WTC11 (cell line): ENCODE measurements at places on chromosomes 2 and 18.
A peak's percentile ranks its signal among the peaks of the same experiment; 100 is the strongest.

GRCh38 chr2:48474574-48475298, 55.2 kb upstream of the STON1 start:
- no peak for DNase-seq

DNA sequence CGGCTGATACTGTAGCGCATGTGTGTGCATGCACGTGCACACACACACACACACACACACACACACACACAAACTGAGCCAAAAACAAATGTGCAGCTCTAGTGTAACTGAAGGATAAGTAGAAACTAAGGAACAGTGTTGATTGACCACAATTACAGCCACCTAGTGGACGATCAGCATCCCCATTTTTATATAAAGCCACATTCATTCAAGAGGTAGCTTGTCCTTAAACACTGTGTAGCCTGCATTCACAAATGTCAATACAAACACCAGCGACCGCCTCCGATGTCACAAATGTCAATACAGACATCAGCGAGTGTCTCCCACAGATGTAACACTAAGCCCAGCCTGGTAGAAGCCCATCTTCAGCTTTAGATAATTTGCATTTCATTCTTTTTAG, 167.4 kb downstream of the PTGR3 start:
- no peak for DNase-seq

- no peak for DNase-seq
Measured at GRCh38 chr18:6441200-6441599, 26.5 kb upstream of the L3MBTL4 start.

DNA sequence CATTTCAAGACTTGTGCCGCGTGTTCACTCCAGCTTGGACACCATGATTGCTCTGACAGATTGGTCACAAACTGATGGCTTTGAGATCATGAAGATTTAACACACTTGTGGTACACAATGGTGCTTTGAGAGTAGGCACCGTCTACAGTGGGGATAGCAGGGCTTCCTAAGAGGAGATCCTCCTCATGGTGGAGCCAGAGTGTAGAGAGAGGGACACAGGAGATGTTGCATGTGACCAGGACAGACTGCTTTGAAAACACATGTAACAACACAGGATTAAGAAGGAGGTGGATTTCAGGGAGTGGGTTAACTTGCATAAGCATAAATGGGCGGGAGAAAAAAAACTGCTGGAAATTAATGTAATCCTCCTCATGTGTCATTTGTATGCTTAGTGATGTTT, 95.7 kb upstream of the LINC00305 start:
- peak; percentile 14 for DNase-seq

- DNase-seq, result no peak
Measured at GRCh38 chr18:2641638-2642037, 13.9 kb upstream of the SMCHD1 start.

GRCh38 chr2:3042601-3043585, 334.7 kb downstream of the EIPR1 start:
- no peak for DNase-seq

DNA sequence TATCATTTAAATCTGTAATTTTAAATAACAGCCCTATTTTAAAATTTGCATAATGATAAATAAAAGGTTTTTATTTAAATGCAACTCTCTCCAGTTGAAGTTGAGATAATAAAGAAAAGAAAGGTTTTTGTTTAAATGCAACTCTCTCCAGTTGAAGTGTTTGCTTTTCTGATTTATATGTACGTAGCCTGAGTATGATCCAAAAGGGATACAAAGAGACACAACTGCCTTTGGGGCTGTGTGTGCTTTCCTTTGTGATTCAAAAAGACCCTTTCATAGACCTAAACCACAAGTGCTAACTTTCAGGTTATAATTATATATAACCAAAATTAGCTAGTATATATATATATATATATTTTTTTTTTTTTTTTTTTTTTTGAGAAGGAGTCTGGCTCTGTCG, 76.2 kb upstream of the MFF start:
- no peak for DNase-seq

DNA sequence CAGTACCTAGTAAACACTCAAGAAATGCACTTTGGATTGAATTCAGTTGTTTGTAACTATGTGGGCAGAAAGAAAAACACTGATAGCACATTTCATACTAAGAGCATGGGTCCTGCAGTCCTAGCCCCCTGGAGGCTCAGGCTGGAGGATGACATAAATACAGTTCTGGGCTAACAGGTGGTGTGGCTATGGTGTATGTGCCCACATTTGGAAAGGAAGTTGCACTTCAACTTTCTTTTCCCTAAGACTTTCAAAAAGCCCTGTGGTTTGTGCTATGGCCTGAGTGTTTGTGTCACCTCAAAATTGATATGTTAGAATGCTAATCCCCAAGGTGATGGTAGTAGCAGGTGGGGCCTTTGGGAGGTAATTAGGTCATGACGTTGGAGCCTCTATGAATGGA, 218.2 kb downstream of the CDCA7 start:
- no peak for DNase-seq

DNA sequence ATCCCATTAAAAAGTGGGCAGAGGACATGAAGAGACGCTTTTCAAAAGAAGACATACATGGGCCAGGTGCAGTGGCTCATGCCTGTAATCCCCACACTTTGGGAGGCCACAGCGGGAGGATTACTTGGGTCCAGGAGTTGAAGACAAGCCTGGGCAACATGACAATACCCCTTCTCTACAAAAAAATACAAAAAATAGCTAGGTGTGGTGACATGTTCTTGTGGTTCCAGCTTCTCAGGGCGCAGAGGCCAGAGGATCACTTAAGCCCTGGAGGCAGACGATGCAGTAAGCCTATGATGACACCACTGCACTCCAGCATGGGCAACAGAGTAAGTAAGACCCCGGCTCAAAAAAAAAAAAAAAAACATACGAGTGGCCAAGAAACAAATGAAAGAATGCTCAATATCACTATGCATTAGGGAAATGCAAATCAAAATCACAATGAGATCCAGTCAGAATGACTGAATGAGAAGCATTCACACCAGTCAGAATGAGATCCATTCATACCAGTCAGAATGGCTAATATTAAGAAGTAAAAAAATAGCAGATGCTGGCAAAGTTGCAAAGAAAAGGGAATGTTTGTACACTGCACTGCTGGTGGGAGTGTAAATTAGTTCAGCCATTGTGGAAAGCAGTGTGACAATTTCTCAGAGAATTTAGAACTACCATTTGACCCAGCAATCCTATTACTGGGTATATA, 550.2 kb upstream of the SLC39A10 start:
- DNase-seq, result no peak

DNA sequence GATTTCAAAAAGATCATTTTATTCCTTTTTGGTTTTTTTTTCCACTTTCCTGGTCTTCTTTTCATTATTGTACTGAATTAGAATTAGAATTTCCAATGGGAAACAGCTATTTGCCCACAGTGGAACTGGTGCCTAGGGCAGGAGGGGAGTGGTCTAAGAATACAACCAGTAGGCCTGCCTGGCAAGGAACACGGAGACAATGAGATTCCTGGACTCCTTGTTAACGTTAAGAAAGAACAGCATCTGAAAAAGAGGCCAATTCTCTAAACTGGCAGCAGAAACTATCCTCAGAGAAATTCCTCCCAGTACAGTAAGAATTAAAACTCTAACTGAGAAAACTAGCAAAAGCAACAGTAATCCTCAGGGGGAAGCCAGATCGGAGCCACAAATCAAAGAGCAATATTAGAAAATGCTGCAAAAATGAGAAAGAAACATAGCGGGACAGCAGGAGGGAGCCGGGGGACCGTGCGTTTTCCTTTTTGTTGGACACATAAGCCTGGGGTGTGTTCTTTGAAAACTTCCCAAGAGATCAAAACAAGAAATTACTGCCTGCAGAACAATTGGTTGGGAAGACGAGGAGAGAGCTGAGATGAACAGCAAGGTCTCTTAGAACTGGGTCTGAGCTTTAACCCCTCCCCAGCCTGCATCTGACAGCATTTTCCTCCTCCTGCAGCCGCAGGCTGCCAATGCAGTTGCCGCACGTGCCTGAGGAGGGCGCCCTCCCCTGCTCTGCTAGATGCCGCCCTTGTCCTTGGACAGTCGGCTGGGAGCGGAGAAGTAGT, 776.0 kb downstream of the TSN start:
- peak; percentile 92 for DNase-seq

- no peak for DNase-seq
Measured at GRCh38 chr18:32152705-32153448, 37.0 kb upstream of the MEP1B start.

DNA sequence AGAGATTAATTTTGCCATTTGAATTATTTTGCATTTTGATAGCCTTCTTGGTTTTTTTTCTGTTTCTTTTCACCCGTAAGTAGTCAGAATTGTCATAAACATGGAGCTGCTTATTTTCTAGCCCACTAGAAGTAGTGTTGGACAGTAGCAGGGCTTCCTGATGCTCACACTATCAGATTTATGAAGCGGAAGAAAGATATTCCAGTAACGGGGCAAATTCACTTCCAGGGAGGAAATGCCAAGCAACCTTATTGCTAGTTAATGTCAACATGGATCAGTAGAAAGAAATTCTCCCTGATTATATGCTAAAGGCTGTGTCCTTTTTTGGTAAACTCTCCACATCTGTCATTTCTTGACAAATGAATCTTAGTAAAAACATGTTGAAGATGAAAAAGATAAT, 19.2 kb upstream of the ADAM23 start:
- no peak for DNase-seq

DNA sequence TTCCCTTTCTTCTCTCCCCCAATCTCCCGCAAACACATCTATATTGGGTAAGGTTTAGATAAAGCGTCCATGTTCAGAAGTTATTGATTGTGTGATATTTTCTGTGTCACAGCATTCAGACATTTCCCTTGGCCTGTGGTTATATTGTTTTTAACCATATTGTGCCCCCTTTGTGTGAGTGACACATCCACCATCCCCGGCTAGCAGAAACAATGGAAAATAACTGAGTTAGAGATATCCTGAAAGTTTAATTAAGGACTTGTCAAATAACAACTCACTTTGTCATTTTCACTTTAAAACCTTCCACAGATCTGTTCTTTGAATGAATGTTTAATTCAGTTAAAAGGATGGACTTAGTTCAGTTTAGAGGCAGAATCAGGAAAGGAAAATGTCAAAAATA, 151.0 kb downstream of the KCNJ3 start:
- DNase-seq, result no peak

DNA sequence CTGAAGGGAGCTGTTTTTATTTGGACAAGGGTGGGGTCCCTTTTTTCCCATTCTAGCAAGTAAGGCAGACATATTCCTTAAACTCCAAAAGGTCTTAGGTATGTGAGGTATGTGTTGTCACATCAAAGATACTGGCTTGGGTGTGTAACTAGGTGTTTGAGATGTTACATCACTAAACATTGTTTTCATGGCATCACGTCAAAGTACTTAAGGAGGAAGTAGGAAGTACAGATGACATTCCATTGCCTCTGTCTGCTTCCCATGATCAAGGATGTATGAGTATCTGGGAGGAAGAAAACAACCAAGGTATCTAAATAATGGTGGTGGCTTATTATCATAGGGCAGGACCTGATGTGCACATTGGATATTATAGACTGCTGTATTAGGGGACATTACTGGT, 39.3 kb downstream of the CD302 start:
- DNase-seq, result no peak

- no peak for DNase-seq
Measured at GRCh38 chr2:85695691-85696668, 1.8 kb downstream of the GNLY start.

GRCh38 chr18:6866552-6867085, 137.1 kb downstream of the ARHGAP28 start:
- no peak for DNase-seq

DNA sequence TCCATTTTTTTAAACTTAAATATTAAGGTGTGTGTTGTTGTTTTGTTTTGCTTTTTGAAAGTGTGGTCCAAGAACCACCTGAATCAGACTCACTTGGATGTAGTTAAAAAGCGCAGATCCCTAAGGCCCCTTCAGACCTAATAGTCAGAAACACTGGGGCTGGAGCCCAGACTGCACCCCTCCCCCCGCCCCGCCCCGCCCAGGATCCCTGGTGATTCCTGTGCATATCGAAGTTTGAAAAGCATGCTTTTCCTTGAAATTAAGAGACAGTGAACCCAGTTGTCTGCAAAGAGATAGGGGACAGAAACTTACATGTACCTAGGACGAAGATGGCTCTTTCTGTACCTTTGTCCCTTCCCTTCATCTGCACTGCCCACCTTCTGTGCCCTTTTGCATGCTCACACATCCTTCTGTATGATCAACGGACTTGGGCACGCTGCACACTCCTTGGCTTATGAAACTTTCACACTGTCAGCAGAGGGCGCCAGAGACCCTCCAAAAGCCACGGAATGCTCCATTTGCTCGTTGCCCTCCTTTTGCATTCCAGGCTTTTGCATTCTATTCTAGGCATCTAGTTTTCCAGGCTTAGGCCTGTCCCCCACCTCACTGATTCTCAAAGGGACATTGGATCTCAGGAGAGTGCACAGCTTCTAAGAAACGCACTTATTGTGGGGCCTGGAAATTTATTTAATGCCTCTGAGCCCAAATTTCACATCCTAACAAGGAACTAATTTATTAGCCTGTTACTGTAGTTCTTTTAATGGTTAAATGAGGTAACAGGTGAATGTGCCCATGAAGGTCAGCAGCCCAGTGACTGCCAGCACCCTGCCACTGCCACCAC, 32.8 kb upstream of the SLC14A1 start:
- peak; percentile 88 for DNase-seq

- no peak for DNase-seq
Measured at GRCh38 chr2:109554758-109555157, 59.0 kb downstream of the SEPTIN10 start.

GRCh38 chr2:196066291-196067087, 2.1 kb downstream of the DNAH7 start:
- DNase-seq, result no peak

DNA sequence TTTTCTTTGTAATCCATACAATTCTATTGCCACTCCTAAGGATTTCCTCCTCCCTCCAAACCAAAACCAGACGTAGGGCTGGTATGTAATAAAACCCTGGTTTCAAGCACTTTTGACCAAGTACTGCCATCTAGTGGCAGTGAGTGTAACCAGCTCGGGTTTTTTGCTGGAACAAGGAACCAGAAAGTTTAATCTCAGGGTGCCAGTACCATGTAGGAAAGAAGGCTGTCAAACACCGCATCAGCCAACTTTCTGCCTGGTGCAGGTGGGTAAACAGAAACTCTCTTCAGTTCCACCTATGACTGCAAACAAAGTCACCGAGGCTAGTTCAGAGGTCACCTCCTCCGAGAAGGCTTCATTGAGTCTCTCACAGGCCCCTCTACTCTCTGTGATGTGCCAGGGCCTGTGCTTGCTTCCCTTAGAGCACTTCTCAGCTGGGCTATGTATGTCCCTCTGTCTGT, 10.2 kb upstream of the THNSL2 start:
- peak; percentile 65 for DNase-seq

GRCh38 chr2:236309669-236310029, 45.4 kb upstream of the ASB18 start:
- DNase-seq, result peak; percentile 71

DNA sequence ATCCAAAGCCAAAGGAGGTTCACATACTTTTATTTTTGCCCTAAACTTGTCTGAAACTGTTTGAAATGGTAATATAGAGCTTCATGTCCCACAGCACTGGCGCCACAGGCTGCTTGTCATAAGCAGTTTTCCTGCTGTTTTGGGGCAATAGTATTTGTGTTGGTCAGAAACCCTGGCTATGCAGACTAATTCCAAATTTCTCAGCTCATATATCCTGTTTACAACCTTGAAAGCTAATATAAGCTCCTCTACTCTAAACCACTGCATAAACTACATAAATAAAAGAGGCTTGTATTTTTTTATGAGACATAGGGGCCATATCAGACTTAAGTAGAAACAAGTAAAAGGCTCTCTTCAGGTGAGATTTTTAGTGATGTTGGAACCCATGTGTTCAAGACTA, 736.8 kb upstream of the ID2 start:
- no peak for DNase-seq
